ENCODE measurements at places on chromosomes 12 and 14.
A peak's percentile ranks its signal among the peaks of the same experiment; 100 is the strongest.

DNA sequence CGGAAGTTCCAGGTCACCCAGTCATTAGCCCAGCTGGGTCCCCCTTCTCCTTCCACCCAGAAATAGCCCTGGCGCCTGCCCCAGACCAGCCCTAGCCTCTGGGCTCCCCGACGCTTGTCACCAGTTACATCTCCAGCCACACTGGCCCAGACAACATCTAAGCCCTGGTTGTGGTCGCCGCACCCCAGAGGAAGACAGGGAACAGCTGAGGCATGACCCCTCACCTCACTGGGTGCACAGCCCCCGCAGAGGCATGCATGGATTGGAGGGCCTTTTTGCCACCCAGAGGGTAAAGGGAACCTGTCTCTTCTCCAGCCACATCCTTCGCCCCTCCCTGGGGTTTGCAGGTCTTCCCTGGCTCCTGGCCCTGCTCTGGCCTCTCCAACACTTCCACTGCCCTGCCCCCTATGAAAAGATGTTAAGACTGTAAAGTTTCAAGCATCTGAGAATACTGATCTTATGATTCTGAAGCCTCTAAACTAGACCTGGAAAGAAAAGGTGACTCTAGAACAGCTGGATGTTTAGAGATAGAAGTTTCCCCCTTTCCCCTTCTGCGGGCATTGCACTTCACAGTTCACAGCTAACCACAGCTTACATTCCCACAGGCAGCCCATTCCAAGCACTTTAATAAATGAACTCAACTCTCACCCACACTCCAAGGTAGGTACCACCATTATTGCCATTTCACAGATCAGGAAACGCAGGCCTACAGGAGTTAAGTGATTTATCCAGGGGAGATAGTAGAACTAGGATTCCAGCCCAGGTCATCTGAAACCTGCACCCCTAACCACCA lies 14.7 kb downstream of the TMEM119 start:
- no peak for DNase-seq

- DNase-seq: no peak
Observed at GRCh38 chr12:89363084-89363483, 10.8 kb upstream of the DUSP6 start.

- no peak for DNase-seq
Observed at GRCh38 chr12:76176940-76177339, 92.5 kb upstream of the NAP1L1 start.

- no peak for DNase-seq
Observed at GRCh38 chr12:27817766-27818165, 37.7 kb upstream of the MANSC4 start.

DNA sequence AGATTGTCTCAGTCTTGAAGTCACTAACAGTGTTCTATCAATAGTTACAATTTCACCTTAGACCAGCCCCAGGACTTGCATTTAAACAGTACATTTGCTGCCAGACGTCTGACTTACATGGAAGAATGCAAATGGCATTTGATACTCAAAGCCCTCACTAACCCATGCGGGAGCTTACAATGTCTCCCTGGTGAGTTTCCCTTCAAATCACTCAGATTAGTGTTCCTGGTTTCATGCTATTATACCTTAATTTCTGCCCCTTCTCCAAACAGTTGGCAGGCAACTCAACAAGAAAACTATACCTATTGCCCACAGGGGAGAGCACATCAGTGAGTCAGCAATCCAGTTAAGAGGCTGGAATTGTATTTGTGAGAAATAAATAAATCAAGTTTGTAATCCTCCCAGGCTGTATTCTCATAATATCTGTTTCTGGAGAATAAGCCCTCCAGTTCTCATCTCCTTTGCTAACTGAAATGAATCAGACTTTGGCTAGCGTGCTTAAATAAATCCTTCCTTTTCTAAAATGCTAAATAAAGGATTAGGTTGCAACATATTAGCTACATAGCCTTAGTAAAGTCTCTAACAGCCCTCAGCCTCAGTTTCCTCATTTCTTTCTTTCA lies 23.7 kb downstream of the GSTZ1 start:
- no peak for DNase-seq

GRCh38 chr14:49582113-49582977 lies 3.8 kb downstream of the RPS29 start:
- DNase-seq: peak; percentile 27

Data from NCI-H524 (cell line).